ENCODE measurements at places on chromosomes 2 and 18.

DNA sequence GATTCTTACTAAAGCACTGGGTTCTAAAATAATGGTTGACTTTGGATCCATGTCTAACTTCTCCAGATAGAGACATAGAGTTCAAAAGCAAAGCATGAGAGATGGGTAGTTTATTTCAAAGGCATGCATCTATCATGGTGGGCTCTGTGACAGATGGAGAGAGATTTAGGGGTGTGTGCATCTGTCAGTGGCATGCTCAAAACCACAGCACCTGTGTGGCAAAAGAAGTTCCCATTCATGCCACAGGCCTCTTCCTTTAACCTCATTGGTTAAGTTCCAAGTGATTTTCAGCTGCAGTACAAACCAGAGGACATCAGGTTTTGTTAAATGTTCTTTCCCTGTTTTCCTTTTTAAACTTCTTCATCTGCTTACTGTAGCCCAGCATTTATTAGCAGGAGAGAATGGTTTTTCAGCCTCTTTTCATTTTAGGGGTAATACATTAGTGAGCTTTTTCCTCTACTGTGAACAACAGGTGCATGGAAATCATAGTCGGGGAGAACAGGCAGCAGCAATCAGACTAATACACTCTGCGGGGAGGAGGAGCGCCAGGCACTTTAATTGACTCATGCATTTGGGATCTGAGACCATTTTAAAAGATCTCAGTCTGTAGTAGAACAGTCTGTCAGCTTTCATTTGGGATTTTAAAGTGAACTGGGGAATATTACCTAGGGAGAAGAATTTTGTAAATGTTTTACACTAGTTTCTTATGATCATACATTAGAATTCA, 52.4 kb upstream of the UPP2 start:
- DNase-seq = no peak

DNA sequence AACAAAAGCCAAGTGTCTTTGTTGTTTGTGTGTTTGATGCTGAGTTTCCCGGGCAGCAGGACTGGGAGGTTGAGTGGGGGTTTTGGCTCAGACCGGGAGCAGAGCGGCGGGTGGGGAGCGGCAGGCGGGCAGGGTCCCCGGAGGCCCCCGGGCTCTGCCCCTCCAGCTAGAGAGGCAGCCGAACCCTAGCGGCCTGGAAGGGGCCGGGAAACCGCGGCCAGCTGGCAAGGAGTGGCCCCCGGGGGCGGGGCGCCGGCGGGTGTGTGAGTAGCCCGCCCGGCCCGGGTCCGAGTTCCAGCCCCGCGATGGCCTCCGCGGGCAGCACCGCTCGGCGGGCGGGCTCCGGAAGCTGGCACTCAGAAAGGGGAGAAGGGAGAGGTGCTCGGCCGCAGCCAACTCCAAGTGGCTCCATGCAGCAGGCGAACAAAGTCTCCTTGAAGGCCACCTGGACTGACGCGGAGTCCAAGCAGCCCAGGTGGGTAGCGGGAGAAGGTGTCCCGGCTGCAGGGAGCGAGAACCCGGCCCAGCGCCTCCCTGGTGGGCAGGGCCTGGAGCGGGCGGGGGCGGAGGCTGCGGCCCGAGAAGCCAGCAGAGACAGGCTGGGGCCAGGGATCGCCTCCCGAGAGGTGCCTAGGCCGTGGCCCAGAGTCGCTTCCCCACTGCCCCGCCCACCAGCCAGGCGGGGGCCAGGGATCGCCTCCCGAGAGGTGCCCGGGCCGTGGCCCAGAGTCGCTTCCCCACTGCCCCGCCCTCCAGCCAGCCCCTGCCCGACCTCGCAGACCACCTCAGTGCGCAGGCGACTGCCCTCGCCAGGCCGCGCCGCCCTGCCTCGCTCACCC, at the start of gene ANKRD53:
Gene ANKRD53, plus strand, starts transcription at position 290 of the 839 bp plus-strand sequence. Its CDS starts 16 bp downstream, at position 306.
- DNase-seq = no peak

DNA sequence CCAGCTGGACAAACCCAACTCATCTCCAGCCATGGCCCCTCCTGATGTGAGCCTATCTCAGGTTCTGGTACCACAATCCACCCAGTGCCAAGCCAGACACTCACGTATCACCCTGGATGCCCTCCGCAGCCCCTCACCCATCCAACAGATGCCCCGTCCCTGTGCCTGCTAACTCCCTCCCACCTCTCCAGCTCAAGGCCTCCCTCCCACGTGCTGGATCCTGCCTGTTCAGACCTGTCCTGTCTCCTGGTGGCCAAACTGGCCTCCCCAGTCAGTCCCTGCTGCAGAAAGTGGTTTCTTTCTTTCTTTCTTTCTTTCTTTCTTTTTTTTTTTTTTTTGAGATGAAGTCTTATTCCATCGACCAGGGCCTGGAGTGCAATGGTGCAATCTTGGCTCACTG, 86.2 kb downstream of the RRM2 start:
- DNase-seq = no peak

- no peak for DNase-seq
These were observed 319.8 kb downstream of the ETAA1 start for GRCh38 chr2:67716895-67717396.

- no peak for DNase-seq
These were observed 240.4 kb downstream of the IKZF2 start for GRCh38 chr2:212911011-212911410.

GRCh38 chr2:223944166-223944702, 901 bp downstream of the WDFY1 start:
- DNase-seq = peak; percentile 21
